ENCODE measurements at places on chromosomes 6 and 20.
A peak's percentile ranks its signal among the peaks of the same experiment; 100 is the strongest.

- no peak for DNase-seq
Observed at GRCh38 chr6:64128301-64129024, 492.9 kb downstream of the PHF3 start.

DNA sequence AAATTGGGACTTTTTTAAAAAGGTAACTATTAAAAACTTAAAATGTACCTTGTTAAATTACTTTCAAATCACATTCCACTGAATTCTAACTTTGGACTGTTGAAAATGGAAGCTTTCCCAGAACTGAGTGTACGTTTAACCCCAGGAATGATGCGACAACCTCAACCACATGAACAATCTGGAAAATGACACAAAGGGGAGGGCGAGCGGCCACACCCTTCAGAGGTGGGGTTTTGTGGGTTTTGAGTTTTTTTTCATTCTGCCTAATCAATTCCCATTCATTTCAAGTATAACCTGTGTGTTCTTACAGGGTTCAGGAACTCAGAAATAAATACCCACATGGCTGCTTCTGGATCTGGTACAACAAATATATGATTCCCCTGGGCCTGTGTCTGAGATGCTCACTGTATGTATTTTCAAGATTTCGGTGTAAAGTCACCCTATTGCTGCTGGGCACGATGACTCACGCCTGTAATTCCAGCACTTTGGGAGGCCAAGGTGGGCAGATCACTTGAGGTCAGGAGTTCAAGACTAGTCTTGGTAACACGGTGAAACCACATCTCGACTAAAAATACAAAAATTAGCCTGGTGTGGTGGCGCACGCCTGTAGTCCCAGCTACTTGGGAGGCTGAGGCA lies 21.6 kb downstream of the CNKSR3 start:
- peak; percentile 75 for DNase-seq

- DNase-seq: no peak
Observed at GRCh38 chr6:25397406-25397805, 118.2 kb downstream of the CARMIL1 start.

DNA sequence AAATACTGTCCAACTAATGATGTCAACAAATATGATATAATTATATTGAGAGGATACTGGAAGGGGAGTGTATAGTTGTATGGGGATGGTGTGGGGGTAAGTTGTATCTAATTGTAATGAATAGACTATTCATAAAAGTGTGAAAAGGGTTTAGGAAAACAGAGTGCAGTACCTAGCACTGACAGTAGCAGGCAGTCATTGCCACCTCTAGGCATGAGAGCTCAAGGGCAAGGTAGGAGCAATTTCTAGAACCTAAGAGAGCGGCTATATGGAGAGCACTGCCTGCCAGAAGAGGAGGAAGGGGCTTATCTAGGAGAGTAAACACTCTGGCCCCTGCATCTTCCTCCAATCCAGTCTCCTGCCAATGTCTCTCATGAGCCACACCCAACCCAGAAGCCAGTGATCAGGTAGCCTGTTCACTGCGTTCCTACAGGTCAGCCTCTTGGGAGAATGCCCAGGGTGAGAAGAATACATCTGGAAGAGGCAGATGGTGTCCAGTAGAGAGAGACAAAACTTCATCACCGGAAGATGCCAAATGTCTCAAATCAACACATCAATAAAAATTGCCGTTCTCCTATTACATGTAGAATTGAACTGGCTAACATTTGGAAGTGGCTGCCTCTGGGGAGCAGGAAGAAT lies 200.0 kb downstream of the LY86 start:
- DNase-seq: no peak

GRCh38 chr6:13396241-13396792 lies 68.0 kb upstream of the TBC1D7 start:
- no peak for DNase-seq

DNA sequence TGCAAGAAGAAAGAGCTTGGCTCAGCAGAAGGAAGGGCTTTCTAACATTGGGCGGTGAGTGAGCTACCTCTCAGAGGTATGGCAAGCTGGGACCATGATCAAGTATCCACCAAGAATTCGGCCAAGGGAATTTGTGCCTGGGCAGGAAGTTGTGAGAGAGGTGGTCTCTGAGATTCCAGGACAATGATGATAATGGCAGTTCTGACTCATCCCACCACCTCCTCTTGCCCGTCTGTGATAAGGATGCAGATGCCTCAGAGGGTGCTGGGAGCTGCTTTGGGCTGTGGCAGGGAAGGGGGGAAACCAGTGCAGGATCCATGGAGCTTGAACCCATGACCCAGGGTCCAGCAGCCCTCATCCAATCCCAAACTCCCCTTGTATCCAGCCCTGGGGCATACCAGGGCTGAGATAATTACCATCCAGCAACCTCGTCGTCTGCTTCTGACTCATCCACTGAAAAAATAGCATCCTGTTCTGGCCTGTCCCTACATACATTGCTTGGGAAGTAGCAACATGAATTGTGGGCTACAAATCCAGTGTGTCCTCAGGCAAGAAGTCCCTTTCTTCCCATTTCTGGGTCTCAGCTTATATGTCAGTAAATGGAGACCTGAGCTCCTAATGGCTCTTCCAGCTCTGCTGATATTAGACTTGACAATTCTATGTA lies 5.9 kb downstream of the TGM6 start:
- DNase-seq: peak; percentile 29

DNA sequence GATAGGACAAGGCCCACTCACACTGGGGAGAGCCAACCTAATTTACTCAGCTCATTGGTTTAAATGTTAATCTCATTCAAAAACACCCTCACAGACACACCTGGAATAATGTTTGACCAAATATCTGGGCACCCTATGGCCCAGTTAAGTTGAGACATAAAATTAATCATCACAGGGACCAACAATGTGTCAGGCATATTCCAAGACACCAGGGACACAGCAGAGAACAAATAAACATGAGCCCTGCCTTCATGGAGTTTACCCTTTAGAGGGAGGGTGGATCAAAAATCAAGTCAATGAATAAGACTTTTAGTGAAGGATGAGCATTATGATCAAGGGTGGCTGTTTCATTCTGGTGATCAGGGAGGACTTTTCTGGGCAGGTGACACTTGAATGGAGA lies 98.7 kb upstream of the CHD6 start:
- DNase-seq: no peak
